ENCODE measurements at places on chromosomes 1 and 21.

GRCh38 chr1:32242341-32242851 is 4.6 kb upstream of the FAM167B start:
- no peak for DNase-seq

DNA sequence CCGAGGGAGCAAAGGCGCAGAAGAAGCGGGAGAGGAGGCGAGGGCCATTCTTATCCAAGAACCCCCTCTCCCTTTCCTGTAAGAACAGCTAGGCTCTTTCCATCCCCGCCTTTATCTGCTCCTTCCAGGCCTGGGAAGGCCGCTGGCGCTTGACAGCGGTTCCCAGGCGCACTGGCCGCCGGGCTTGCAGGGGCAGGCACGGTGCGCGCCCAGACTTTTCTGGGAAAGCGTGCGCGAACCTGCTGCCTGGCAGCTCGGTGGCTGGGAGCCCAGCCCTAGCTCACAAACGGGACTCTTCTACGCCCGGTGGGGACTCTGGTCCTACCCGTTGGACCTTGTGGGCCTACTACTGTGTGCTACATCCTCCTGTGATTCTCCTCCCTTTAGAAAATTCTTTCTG is 8.8 kb upstream of the IFNLR1 start:
- no peak for DNase-seq

DNA sequence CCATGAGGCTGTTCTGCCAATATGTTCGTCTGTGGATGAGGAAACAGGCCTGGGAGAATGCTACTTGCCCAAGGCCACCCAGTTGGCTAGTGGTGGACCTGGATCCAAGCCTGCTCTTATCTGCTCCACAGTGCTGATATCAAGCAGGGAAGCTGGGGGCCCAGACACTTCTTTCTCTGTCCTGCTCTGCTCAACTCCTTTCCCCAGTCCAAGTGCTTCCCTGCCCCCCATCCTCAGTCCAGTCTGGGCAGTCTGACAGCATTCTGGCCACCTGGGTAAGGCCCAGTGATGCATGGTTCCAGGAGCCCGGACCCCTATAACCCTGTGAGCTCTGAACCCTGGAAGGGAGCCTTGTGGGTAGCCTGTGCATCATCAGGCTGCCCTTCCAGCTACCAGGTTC is 4.2 kb upstream of the PAQR7 start:
- DNase-seq = no peak

DNA sequence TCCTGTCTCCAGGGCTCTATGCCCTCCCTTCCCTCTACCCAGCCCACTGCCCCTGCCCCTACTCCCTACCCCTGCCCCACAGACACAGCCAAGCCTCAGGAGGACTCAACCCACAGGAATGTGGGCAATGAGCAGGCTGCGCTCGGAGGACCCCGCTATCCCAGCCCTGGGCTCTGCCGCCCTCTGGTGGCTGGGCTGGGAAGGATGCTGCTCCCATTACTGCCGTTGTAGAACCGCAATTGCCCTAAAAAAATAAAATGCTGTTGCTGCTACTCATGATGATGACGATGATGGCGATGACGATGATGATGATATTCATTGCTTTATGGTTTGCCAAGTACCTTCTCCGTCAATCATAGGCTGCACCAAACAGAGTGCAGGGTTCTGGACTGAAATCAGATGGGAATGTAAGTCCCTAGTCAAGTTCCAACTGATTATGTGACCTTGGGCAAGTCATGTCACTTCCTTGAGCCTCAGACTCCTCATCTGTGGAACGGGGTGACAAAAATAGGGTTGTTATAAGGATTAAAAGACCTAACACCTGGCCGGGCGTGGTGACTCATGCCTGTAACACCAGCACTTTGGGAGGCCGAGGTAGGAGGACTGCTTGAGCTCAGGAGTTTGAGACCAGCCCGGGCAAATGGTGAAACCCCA is 24.6 kb downstream of the ARHGEF19 start:
- peak; percentile 48 for DNase-seq

DNA sequence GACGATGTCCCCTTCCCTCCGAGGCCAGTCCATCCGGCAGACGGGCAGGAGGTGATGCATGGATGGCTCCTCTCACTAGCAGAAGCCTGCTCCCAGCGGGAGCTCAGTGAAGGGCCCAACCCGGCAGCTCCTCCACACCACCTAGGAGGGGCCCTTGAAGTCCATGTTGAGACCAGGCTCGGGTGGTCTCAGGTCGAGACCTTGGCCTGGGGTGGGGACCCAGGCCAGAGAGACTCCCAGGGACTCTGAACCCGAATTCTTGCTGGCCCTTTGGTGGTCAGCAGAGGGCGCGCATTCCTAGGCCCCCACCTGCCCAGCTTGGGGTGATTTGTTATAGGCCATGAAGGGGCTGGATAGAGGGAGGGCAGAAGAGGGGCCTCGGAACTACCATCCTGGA is 642 bp upstream of the NT5C1A start:
- DNase-seq = no peak

DNA sequence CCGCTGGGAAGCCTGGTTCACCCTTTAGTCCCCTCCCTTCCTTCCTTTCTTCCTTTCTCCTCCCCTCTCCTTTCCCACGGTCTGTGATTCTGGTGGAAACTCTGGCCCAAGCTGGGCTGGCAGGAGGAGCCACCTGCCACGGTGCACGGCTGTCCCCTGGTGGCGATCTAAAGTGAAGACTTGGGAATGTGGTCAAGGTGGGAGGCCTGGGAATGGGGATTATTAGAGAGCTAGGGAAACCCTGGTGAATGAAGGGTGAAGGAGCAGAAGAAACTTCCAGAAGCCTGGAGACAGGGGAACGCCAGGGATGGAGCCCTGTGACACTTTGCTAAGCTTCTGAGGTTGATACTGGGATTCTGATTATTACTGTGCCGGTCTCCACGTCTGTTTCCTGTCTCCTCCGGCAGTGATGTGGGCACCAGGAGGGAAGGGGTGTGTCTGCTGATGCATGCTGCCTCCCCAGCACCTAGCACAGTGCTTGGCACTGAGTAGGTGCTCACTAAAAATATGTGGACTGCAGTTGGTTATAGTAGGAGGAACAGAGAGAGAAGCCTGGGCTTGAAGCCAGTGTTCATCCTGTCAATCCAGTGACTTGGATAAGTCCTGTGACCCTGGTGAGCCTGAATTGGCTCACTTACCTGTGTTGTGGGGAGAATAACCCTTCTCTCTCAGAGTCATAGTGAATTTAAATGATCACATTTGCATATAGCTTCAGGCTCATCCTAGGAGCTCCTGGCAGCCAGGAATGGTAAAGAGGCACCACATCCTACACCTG is 71.2 kb upstream of the NBPF3 start:
- DNase-seq = no peak

- DNase-seq = no peak
Observed at GRCh38 chr1:225121095-225121494, 191.6 kb downstream of the DNAH14 start.
